ENCODE measurements at places on chromosomes 2 and 18.

GRCh38 chr2:229708335-229708734 lies 6.0 kb downstream of the DNER start:
- no peak for DNase-seq

- no peak for DNase-seq
Measured at GRCh38 chr2:141162314-141162713, 968.5 kb downstream of the LRP1B start.

- no peak for DNase-seq
Measured at GRCh38 chr18:40088130-40088529, 1866.9 kb upstream of the PIK3C3 start.

GRCh38 chr2:43035922-43036321 lies 190.5 kb downstream of the ZFP36L2 start:
- DNase-seq = no peak

DNA sequence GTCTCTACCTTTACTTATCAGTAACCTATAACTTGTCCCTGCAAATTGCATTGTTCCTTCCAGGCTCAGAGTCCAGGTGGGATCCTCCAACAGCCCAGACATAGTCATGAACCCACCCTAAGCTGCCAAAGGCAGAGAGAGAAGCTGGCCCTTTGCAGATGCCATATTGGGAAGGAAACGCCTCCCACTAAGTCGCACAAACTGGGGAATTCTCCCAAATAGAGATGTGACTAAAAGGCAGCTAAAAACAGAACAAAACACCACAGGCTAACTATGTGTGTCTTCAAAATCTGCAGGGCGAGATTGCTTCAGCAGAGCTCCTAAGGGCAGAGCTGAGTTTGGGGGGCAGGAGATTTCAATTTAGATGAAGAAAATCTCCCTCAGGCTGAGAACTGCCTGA lies 38.5 kb upstream of the SIGLEC15 start:
- no peak for DNase-seq

DNA sequence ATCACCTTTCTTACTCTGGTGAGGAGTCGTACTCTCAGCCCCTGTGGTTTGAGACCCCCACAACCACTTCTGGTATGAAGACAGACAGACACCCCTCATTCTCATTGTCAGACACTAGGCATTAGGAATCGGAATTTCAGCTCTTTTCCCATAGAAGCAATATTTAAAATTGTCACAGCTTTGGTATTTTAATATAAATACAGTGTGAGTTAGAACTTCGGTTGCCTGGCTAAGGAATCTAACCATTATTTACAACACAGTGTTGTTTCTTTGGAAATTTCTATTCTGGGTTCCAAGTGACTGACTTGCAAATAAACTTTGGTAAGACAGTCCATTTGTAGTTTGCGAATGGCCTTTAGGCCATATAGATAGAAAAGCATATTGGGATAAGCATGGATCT lies 318.1 kb downstream of the PARD3B start:
- DNase-seq = no peak

- no peak for DNase-seq
Measured at GRCh38 chr18:8949206-8949605, 153.3 kb upstream of the NDUFV2 start.

- no peak for DNase-seq
Measured at GRCh38 chr2:231300722-231301076, 94.8 kb upstream of the B3GNT7 start.

DNA sequence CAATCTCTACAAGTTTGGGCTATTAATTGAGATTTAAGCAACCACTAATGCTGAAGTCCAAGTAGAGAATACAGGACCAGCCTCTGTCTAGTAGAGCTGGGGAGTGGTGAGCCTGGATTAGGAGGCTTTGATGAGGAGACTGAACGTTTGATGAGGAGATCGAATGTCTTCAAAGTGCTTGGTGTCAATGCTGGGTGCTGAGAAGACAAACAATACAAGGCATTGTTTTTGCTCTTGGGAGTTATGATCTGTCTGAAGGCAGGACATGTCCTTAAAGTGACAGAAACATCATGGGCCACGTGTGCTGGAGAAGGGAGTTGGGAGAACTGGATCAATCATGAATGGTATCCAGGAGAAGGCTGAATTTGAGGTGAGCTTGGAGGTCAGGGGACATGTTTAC lies 143.6 kb downstream of the SPHKAP start:
- no peak for DNase-seq

GRCh38 chr18:33751613-33752221 lies 173.7 kb downstream of the ASXL3 start:
- DNase-seq = no peak

GRCh38 chr2:218400167-218400929 lies 680 bp downstream of the CTDSP1 start:
- peak; percentile 55 for DNase-seq

DNA sequence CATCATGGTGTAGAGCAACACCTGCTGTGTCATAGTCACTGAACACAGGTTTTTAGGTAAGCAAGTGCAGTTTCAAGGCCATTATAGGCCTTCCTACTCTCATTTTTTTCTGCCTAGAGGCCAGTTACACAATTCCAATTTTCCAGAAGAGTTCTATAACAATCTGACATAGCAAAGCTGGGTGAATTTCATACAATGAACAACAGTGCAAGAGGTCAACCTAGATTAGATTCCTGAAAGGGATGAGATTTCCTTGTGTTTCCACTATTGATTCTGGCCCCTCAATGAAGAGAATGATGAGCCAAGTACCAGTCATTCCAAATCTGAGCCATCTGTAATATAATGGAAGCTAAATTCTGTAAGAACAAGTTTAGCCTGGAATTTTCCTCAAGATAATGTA lies 15.3 kb upstream of the CD28 start:
- DNase-seq = no peak

GRCh38 chr18:45688113-45688512 lies 35.9 kb upstream of the SLC14A1 start:
- DNase-seq = no peak

DNA sequence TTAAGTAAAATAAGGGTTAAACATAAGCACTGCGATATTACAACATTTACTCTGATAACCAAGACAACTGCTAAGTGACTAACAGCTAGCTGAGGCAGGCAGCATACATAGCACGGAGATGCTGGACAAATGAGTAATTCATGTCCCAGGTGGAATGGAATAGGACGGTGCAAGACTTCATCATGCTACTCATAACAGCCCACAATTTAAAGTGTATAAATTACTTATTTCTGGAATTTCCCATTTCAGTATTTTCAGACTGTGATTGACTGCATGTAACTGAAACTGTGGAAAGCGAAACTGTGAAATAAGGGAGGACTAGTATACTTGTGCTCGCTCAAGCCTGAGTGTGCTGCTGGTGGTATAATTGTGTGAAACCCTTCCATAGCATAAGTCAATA lies 12.9 kb downstream of the IER3IP1 start:
- no peak for DNase-seq

DNA sequence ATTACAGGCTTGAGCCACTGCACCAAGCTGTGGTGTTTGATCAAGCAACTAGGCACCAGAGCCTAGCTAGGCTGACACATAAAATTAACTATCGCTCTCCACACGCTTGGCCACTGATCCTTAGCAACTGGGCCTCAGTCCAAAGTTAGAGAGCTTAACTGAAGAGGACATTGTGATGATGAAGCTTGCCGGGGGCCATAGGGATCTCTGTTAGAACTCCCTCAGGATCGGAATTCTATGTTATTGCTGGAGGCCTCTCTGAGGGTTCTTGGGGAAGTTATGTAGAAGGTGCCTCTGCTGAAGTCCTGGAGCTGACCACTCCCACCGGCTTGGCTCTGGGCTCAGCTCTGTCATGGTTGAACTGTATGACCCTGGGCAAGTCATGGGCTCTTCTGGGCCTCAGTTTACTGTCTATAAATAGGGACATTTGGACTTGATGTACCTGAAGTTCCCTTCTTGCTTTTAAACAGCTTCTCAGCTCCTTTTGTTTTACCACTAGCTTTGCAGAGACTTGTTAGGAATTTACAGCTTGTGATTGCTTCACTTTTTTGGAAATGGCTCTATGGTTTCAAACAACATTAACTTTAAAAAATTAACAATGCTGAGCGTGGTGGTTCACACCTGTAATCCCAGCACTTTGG lies 44.1 kb downstream of the GATA6 start:
- DNase-seq = no peak

DNA sequence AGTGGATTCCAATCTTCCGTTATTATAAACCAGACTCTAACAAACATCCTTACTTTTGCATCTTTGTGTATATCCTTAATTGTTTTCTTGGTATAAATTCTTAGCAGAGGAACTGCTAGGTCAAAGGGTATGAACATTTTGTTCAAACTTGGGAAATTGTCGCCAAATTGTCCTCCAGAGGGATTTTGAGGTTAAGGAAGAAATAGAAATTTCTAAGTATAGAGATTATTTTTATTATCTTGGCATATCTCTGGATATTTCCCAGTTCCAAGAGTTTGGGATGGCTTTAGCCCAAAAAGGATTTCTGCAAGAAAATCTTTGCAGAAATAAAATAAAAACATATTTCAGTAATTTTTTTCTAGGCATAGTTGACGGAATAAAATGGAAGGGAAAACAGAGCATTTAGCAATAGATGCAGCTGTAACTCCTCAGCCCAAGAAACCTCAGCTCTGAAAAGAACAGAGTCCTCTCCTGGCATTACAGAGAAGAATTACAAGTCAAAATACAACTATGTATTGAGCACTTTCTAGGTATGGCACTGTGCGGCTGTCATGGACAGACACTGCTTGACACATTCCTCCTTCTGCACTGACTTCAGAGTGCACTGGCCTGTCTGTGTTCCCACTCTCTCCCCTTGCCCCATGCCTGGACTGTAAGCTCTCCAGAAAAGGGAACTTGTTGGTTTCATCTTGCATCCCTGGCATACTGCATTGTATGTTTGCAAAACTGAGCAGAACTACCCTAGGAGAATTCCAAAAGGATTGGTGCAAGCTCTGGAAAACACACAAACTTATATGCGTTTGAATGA lies 117.3 kb upstream of the STON1 start:
- DNase-seq = no peak

GRCh38 chr2:145750144-145750543 lies 1230.2 kb upstream of the ZEB2 start:
- no peak for DNase-seq
